ENCODE measurements at places on chromosomes 4 and X.

GRCh38 chr4:29770627-29771026 lies 949.5 kb upstream of the PCDH7 start:
- no peak for DNase-seq

GRCh38 chrX:64842492-64842891 lies 133.8 kb downstream of the ZC4H2 start:
- DNase-seq, result no peak

- no peak for DNase-seq
Measured at GRCh38 chr4:81491943-81492342, 20.2 kb upstream of the RASGEF1B start.

GRCh38 chrX:111254896-111255693 lies 15.2 kb downstream of the CAPN6 start:
- DNase-seq, result no peak

GRCh38 chr4:81687471-81687870 lies 215.8 kb upstream of the RASGEF1B start:
- no peak for DNase-seq

DNA sequence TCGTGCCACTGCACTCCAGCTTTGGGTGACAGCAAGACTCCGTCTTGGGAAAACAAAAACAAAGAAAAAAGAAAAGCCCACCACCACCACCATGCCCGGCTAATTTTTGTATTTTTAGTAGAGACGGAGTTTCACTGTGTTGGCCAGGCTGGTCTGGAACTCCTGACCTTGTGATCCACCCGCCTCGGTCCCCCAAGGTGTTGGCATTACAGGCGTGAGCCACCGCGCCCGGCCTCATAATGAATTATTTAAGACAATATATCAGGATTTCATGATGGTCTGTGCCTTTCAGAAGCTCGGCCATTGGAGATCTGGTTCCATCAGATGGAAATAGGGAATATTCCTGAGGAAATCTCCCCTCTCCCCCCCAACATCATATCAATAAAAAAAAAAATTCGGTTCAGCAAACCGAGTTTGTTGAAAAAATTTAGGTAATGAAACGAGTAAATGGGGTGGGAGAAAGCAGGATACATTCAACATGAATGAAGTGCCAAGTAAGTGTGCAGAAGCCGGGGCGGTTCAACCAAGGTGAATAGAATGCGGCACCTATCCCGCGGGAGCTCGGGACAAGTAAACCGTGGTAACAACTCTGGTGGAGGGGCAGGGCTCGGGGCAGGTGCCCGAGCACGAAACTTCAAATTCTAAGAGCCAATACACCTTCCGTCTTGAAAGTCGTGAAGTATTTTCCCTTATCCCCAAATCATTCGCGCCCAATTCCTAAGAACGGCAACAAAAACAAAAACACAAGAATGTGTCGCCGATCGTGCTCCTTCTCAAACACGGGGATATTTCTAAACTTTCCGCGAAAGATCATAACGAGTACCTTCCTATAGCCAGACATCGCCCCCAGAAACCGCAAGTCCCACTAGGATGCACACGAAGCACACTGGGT lies 773 bp upstream of the TXLNG start:
- no peak for DNase-seq

GRCh38 chr4:101471201-101471600 lies 123.9 kb upstream of the PPP3CA start:
- DNase-seq, result no peak

DNA sequence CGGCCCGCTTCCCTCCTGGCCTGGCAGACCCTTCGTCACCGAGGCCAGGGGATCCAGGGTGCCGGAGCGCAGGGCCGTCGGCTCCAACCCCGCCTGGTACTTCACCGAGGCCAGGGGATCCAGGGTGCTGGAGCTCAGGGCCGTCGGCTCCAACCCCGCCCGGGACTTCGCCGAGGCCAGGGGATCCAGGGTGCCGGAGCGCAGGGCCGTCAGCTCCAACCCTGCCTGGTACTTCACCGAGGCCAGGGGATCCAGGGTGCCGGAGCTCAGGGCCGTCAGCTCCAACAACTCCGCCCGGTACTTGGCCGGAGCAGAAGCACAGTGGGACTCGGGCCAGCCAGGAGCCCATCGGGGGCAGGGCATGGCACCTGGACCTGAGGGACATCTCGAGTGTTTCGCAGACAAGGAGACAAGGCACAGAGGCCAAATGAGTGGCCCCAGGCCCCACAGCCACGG lies 85.1 kb downstream of the FAM53A start:
- DNase-seq, result no peak

DNA sequence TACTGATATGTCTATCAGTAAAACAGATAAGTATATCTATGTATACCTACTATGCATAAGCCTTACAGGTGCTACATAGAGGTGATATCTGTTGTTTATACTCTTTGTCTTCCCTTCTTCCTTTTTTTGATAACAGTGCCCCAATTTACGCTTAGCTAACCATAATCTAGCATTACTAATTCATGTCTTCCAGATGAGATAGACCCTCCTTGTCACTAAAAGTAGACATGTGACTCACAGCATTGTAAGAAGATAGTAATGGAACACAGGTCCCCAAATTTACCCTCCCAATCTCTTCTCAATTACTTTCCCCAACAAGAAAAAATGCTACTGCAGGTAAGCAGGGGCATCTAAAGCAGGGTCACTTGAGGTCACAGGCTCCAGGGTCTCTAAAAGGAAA lies 7.9 kb upstream of the NFKB1 start:
- DNase-seq, result no peak

GRCh38 chr4:6236816-6237390 lies 32.7 kb upstream of the WFS1 start:
- no peak for DNase-seq

DNA sequence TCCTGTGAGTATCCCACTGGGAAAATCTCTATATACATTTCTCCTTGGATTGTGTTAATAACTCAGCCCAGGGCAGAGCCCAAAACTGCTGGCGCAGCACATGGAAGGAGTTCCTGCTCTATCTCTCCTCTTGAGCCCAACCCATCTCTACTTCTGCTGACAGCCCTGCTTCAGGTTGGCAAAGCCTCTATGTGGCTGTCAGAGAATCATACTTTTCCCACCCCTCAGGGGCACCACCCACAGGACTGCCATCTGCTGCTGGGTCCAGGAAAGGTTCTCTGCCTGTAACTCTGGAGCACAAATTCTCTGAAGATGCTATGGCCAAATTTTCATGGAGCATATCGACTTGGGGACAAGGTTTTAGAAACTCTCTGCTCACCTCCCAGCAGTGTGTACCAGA lies 278.5 kb upstream of the EMCN start:
- peak; percentile 89 for DNase-seq
